ENCODE measurements at places on chromosomes 2 and 18. TPM values are rescaled to one million over a fixed set of nuclear protein-coding genes. Genes with fewer than 3 reads are reported as not detected.

DNA sequence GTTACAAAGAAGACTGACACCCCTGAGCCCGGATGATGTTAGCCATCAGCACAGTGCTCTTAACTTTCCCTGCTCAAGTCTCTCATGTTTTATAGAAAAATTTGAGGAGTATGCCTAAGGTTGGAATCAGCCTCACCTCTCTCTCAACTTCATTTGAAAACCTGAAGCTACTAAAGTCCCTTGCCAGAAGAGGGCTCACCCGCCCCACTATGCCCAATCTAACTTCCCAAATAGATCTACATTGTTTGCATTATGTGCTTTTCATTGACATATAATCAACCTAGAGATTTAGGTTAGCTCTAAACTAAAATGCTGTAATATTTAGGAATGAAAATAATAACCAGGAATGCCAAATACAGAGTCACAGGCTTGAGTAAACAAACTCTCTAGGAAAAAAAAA lies 305.4 kb downstream of the NCKAP5 start:
- DNase-seq, result peak; percentile 14

- no peak for DNase-seq
Measured at GRCh38 chr18:56175330-56176001, 462.9 kb downstream of the TXNL1 start.

DNA sequence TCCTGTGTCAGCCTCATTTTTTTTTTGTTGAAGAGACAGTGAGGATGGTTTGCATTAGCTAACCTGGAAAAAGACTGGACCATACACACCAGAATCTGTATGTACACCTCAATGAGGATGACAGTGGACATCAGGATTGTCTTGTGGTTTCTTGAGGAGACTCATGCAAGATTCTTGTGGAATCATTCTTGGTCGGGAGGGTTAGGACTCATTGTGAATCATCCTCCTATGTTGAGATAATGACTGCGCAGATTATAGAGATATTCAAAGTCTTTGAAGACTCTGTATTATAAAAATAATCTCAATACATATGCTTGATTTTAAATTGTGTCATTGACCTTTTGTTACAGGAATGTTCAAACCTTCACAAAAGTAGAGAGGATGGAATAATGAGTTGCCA lies 49.1 kb upstream of the DOCK10 start:
- peak; percentile 72 for DNase-seq

ATAD2B gene
- total RNA-seq, result 7.9 TPM

PDCD1 gene
- not detected for total RNA-seq

BOLL gene
- not detected for total RNA-seq

SMYD1 gene
- not detected for total RNA-seq

Measured in Daoy (cell line).